HTR-8/SVneo (cell line): ENCODE measurements at places on chromosomes 2 and 18.
A peak's percentile ranks its signal among the peaks of the same experiment; 100 is the strongest.

DNA sequence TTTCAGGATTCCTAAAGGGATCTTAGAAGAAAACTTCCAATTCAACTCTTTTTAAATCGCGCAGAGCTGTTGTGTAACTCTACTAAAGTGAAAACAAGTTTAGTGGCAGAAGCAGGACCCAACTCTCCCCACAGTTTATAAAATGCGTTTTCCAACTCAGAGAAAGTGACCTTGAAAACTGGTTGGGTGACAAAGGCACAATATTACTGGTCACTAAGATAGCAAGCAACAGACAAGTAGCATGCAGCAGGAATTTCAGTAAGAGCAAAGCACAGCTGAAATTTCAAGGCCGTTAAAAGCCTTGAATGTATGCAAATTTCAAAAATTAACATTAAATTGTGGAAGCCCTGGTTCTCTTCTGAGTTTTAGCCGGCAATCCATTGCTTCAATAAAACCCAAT lies 66.9 kb downstream of the STK39 start:
- no peak for DNase-seq

DNA sequence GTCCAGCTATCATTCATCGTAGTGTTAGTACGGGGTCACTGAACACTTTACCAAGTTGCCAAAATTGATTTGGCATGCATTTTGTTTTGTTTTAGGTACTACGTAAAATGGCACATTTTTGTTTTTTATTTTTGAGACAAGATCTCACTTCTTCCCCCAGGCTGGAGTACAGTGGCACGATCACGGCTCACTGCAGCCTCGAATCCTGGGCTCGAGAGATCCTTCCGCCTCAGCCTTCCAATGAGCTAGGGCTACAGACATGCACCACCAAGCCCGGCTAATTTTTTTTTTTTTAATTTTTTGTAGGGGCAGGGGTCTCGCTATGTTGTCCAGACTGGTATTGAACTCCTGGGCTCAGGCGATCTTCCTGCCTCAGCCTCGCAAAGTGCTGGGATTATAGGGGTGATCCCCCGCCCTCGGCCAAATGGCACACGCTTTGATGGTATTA lies 786 bp downstream of the TAF1B start:
- no peak for DNase-seq

DNA sequence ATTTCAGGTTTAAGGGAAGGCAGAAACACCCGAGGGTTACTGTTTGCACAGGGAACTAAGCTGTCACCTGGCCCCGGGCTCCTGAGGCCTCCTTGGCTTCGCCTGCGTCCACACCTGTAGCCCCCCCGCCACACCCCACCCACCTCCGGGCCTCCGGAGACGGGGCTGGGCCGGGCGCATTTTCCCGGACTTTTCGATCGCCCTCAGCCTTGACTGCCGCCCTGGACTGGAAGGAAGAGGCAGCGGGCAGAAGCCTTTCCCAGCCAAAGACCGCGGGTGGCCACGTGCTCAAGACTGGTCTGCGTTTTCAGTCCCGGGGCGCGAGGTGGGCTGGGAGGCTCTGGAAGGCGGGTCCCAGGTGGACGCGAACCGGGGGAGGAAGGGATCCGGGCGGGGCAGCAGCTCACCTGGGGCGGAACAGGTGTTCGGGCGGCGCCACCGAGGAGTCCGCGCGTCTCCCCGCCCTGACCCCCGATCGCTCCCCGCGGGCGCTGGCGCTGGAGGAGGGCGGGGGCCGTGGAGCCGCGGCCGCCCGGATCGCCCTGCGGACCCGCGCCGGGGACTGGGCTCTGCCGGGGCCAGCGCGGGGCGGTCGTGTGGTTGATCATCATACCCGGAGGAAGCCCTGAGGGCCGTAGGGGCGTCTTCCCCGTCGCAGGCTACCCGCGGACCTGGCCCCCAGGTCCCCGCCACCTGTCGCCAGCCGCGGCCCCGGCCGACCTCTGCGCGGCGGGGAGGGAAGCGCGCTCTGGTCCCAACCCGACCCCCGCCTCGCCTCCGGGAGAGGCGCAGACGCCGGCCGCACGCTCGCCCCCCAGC lies 3.2 kb downstream of the ID2 start:
- DNase-seq: no peak

DNA sequence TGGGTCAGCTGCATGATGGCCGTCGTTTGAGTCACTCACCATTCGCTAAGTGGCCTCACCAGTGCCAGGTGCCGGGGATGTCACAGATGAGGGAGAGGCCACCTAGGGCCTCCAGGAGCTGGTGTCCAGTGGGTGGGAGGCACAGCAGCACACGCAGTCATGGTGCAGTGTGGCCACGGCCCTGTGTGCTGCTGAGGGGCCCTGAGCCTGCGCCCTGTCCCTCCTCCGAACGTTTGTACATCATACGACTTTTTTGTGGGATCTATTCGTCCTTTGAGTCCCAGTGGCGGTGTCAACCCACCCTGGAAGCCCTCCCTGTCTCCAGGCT lies 30.1 kb upstream of the ODC1 start:
- no peak for DNase-seq

DNA sequence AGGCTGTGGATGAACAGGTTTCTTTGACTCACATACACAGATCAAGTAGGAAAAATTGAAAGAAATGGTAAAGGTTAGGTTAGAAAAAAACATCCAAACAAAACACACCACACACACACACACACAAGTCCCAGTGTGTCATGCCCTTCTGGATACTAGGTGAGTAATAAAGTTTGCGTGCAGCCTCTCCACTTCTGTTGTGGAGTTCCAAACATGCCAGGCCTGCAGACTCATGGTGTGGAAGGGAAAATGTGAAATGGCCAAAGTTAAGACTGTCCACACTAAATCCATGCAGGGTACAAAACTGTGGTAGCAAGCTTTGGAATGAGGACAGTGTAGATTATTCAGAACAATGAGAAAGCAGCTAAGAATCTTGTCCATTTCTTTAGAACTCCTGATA lies 114.6 kb downstream of the IKZF2 start:
- no peak for DNase-seq

DNA sequence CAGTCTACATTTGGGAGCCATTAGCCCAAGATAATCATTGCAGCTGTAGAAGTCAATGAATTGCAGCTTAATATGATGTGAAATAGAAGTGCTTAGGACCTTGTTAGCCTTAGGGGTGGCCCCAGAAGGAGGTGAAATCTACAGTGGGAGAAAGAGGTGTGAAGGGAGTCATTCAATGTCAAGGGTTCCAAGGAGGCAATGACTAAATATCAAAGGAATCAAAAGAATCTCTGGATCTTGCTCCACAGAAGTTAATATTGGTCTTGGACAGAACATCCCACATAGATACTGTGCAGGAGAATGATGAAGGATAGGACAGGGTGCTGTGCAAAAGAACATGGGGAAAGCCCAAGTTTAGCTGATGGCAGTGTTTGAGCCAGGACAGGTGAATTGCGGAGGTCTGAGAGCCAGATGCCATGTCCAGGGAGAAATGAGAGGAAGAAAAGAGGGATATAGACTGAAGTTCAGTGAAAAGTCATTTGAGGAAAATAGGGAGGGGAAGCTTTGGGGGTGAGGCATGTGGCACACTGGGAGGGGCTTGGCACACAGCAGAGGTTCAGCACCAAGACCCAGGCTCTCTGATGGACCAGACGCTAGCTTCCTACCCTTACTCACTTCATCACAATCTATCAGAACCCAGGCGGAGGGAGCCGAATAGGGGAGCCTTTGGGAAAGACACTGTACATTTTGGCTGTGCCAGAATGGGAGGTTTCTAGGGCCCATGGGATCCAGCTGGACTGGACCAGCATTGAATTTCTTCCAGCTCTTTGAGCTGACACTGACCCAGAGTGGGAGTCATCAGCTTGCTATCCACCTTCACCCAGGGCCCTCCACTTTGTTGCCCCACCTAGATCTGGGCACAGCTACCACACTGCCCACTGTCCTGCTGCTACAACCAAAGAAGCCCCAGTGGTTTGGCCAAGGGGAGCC lies 2.2 kb downstream of the IL1F10 start:
- DNase-seq: no peak

DNA sequence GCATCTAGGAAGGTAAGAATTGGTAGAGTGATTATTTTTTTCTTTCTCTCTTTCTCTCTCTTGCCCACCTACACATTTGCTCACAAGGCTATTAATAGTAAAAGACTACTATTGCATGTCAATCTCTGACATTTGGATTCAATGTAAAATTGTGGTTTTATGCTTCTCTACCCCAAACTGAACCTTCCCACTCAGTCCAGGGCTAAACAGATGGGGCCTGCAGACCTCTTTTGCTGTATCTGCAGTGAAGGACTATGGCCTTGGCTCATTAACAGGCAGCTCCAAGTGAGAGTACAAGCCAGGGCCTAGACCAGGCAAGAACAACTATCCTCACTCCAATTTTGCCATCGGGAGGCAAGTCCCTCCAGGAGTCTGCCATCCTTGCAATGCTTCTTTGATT lies 68.3 kb upstream of the ARL4C start:
- no peak for DNase-seq

GRCh38 chr18:11176481-11176881 lies 27.1 kb upstream of the PIEZO2 start:
- DNase-seq: peak; percentile 53

GRCh38 chr2:144248350-144249034 lies 271.4 kb downstream of the ZEB2 start:
- no peak for DNase-seq

- no peak for DNase-seq
These were observed 30.8 kb upstream of the EPHA4 start for GRCh38 chr2:221602938-221603337.

DNA sequence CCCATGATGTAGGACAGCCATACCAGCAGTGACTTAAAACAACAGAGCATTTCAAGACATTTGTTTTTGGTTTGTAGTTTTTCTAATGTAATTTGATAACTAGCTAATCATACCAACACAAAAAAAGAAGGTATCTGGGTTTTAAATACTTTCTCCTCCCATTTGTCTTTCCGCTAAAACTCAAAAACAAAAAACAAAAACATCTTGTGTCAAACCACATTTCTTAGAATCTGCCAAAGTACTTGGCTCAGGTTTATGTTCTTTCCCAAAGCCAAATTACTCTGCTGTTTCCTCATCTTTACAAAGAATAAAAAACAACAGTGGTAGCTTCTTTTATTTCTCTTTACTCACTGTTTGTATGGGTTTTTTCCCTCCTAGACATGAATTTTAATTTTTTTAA lies 71.5 kb downstream of the GREB1L start:
- no peak for DNase-seq

GRCh38 chr18:79598633-79599175 lies 80.9 kb upstream of the CTDP1 start:
- no peak for DNase-seq

- no peak for DNase-seq
These were observed 54.2 kb upstream of the SEMA4C start for GRCh38 chr2:96923810-96924774.

GRCh38 chr18:70973626-70974025 lies 684.8 kb downstream of the SOCS6 start:
- no peak for DNase-seq

DNA sequence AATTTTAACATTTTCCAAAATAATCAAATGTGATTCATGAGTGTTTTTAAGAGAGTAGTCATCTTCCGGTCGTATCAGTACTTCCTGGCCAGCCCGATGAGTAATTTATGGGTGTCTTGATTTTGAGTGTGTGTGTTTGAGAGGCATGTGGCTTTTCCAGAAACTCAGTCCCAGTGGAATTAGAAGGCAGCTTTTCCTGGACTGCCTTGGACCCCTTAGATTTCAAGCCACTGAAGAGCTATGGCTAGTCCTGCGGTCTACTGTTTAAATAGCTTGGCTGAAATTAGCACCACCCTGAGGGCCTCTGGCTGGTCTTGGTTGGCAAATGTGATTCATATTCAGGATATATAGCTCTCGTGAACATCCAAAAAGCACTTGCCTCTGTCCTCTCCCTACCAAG lies 59.4 kb downstream of the HK2 start:
- DNase-seq: peak; percentile 56

- no peak for DNase-seq
These were observed 79.6 kb downstream of the KLF7 start for GRCh38 chr2:207086136-207086535.

DNA sequence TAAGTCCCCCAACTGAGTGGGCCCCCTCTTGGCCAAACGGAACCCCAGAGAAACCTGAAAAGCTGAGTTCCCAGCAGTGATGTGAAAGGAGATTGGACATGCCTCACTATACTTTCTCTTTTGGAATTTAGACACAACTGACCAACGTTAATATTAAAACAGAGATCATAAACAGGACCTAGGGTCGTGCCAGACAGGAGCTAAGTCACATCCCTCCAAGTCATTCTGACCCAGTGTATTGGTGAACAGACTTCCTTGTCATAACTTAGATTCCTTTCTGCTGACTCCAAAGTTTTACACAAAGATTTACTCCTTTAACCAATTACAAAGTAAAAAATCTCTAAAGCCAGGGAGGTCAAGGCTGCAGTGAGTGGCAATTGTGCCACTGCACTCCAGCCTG lies 46.9 kb downstream of the UXS1 start:
- DNase-seq: peak; percentile 65

DNA sequence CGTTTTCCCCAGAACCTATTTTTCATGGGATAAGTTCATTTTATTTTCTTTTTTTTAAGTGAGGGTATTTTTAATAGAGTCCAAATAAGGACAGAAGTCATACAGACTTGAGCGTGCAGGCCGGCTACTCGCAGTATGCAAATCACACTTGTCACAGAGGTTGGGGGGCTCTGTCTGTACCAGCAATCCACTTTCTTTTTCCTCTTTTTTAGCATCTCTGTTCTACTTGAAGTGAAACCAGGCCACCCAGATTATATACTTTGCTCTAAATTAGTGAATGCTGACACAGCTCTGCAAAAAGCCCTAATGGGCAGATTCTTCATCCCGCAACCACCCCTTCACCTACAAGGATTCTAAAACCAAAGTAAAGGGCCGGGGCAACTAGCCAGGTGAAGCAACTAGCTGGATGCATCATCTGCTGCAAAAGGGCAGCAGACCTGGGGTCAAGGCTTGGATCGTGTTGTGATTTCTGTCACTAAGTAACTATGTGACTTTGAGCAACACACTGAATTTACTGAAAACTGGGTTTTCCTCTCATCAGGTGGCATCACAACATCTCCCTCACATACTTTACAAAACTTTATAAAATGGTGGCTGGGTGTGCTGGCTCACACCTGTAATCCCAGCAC lies 18.4 kb downstream of the KDSR start:
- DNase-seq: no peak

- DNase-seq: no peak
These were observed 161.0 kb upstream of the UNC80 start for GRCh38 chr2:209610631-209611030.
